ENCODE measurements at places on chromosomes 4 and X.

GRCh38 chrX:19864736-19865135 lies 22.7 kb downstream of the SH3KBP1 start:
- no peak for DNase-seq

DNA sequence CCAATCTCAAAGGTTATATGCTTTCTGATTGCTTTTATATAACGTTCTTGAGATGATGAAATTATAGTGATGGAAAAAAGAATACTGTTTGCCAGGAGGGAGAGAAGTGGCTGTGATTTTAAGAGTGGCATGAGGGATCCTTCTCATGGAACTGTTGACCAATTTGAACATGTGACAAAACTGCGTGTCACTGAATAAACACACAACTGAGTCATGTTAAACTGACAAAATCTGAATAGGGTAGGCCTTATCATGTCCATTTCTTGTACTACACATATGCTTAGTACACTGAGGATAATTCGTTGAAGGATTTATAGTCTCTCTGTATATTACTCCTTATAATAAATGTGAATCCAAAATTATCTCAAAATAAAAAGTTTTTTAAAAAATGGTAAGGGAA lies 22.2 kb upstream of the HSPA4L start:
- no peak for DNase-seq

DNA sequence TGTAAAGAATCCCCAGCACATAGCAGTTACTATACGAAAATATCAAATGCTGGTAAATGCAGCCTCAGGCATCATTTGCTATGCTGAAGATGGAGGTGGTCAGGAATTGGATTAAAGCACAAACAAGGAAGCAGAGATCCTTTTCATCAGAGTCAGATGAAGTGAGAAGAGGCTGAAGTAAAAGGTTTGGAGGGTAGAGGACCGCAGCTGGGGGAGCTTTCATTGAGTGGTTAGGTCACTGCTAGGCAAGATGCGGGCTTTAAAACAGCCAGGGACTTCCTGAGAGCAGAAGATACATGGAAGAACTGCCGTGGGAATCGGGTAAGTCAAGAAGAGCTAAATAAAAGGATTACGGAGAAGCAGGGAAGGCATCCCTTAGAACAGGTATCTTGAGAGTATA lies 351.4 kb downstream of the UNC5C start:
- no peak for DNase-seq

- DNase-seq: no peak
Measured at GRCh38 chr4:87541521-87541920, 12.3 kb upstream of the SPARCL1 start.

- no peak for DNase-seq
Measured at GRCh38 chr4:114251020-114251419, 271.6 kb upstream of the ARSJ start.

DNA sequence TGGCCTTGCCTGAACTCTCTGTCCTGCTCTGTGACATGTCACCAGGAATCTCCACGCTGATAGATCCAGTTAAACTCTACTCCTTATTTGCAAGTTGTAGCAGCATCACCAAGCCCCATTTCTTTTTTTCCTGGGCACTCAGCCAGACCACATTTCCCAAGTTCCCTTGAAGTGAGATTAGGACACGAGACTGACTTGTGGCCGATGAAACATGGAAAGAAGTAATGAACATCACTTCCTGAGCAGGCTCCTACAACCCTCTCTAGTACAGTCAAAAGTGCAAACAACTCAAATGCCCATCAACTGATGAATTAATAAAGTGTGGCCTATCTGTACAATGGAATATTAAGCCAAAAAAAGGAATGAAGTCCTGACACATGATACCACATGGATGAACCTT lies 74.6 kb downstream of the MAP3K15 start:
- no peak for DNase-seq

DNA sequence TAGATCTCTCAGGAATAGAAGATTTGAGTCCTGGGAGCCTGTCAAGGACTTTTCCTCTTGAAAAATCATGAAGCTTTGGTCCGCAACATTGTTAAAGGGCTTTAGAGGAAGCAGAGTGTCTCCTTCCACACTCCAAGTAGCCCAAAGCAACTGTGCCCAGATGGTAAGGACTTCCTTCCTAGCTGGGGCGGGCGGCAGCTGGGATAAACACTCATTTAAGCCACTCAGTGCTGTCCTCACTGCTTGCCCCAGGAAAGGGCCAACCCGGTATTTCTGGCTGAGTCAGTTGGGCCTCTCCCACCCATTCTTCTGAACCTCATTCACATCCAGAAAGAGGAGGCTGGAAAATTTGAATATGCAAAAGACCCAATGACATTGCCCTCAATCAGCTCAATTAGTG lies 144.3 kb downstream of the CHIC2 start:
- DNase-seq: peak; percentile 13

GRCh38 chrX:53262918-53263394 lies 18.4 kb downstream of the IQSEC2 start:
- DNase-seq: no peak

DNA sequence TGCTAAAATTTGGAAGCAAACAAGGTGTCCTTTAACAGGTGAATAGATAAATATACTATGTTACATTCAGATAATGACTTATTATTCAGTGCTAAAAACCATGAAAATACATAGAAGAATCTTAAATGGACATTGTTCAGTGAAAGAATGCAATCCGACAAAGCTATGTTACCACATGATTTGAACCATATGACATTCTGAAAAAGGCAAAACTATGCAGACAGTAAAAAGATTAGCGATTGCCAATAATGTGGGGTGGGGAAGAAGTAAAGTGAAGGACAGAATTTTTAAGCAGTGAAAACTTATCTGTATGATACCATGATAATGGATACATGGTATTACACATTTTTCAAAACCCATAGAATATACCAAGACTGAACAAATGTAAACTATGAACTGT lies 926.9 kb downstream of the FAT4 start:
- DNase-seq: no peak

GRCh38 chr4:118765399-118765798 lies 70.5 kb downstream of the SEC24D start:
- DNase-seq: no peak

DNA sequence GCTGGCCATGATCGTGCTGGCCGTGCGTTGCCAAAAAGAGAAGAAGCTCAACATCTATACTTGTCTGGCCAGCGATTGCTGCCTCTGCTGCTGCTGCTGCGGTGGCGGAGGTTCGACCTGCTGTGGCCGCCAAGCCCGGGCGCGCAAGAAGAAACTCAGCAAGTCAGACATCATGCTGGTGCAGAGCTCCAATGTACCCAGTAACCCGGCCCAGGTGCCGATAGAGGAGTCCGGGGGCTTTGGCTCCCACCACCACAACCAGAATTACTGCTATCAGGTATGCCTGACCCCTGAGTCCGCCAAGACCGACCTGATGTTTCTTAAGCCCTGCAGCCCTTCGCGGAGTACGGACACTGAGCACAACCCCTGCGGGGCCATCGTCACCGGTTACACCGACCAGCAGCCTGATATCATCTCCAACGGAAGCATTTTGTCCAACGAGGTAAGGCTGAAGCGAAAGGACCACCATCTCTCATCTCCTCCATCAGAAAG lies 3.3 kb downstream of the PCDH10 start:
- DNase-seq: no peak

DNA sequence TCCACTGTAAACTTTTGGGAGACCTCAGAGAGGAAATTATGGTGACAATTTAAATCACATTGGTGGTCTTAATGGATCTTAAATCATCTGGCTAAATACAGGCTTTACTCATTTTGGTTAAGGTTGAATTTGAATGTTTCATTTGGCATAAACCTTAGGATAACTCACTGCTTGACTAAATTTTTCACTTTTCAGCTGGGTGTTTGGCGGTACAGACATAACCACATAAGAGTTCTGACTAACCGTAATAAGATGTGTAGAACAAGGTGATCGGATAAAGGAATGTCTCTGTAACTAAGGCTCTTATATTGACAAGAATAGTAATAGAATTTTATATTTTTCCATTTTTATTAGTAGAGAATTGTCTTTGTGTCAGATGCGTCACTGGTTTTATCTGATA lies 281.0 kb downstream of the BMPR1B start:
- DNase-seq: no peak

DNA sequence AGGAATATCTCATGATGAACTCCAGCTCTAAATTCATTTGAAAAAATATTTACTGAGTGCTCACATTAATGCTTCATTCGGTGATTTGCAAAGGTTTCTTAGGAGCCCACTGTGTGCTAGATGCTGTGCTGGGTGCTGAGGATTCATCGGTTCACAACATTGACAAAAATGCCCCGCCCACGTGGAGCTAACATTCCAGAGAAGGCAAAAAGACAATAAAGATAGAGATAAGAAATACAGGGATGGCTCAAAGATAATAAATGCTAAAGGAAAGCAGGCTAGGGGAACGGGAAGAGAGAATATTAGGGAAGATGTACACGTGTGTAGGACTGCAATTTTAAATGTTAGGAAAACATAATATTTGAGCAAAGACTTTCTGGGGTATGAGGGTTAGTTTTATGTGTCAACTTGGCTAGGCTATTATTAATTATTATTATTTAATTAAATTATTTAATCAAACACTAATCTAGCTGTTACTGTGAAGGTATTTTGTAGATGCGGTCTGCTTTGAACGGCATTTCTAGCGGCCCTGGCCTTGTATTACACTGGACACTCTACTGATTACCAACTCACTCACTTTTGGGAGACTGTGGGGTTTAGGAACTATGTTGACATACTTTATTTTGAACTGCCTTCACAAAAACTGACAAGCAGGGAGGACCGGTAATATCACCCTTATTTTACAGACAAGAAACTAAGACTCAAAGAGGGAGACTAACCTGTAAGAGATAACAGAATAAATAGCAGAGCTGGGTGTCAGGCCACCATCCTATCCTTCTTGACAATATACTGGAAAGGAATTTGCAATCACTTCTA lies 61.9 kb upstream of the IRF2 start:
- DNase-seq: no peak
